ENCODE measurements at places on chromosomes 5 and 9.
A peak's percentile ranks its signal among the peaks of the same experiment; 100 is the strongest.

DNA sequence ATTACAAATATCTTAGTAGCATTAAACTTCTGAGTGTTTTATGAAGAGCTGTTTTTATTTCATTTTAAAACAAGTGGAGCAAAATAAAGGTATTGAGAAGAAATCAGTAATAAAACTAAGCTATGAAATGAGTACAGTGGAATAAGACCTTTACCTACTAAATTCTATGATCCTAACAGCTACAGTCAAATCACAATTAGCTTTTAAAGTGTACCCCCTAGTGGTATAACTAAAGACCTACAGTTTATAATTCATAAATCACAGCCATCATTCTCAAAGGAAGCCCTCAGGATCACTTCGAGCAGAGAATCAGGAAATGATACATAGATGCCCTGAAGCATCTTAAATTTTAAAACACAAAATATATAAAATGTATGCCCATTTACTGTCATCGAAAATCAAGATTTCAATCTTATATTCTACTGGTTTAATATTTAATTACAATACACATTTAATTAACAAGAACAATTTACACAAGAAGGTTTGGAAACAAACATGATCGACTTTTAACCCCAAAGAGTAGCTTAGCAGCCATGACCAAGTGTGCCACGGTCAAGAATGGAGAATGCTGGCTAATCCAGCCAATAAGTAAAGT, 12.3 kb downstream of the CCNH start:
- no peak for DNase-seq

GRCh38 chr5:20609126-20609525, 621.1 kb upstream of the CDH18 start:
- no peak for DNase-seq

DNA sequence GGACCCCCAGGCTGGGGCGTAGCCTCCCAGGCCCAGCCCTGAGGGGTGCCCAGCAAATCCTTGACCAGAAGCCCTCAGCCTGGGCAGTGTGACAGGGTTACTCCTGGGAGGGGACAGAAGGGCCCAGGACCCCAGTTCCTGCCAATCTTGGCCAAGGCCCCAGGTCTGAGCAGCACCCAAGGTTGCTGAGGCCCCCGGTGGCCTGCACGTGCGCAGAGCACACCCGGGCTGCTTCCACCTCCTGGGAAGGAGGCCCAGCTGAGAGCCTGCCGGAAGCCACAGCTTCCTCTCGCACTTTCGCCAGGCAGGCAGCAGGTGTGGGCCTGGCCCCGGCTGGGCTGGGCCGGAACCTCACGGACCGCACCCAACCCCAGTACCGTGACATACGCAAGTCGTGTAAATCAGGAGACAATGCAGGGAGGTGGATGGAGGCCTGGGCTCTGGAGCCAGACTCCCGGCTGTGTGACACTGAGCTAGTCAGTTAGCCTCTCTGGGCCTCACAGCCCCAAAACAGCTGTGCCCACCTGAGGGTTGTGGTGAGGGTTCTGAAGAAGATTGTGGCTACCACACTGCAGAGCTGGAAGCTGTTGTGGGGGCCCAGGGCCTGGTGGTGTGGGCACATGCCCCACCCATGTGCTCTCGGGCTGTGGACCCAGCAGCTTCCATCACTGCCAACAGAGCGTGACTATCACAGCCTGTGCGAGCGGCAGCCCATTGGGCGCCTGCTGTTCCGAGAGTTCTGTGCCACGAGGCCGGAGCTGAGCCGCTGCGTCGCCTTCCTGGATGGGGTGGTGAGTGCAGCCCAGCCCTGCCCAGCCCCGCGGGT, 5.1 kb downstream of the GRK6 start:
- no peak for DNase-seq

- DNase-seq = no peak
These were observed 300.3 kb downstream of the ZNF608 start for GRCh38 chr5:124446120-124446519.

GRCh38 chr5:91651704-91652103, 268.6 kb upstream of the ARRDC3 start:
- DNase-seq = no peak

GRCh38 chr9:17587113-17587512, 8.2 kb downstream of the SH3GL2 start:
- no peak for DNase-seq

GRCh38 chr9:31325778-31326177, 1058.7 kb upstream of the ACO1 start:
- DNase-seq = no peak

GRCh38 chr5:132473668-132474067, 16.9 kb downstream of the IRF1 start:
- no peak for DNase-seq

DNA sequence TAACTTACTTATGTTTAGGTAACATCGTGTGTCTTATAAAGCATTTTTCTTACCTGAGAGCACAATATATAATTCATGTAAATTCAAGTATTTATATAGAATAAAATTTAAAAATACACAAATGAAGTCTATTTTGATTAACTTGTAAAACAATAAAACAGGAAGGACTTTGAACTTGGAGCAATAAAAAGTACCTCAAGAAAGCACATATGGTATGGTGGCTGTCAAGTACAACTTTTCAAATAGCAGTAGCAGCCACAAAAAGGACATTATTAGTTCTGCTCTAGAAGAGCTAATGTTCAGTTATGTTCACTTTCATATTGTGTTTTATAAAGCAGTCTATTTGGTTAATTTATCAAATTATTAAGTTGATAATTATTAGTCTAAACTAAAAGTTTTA, 31.4 kb downstream of the SLF1 start:
- DNase-seq = no peak

DNA sequence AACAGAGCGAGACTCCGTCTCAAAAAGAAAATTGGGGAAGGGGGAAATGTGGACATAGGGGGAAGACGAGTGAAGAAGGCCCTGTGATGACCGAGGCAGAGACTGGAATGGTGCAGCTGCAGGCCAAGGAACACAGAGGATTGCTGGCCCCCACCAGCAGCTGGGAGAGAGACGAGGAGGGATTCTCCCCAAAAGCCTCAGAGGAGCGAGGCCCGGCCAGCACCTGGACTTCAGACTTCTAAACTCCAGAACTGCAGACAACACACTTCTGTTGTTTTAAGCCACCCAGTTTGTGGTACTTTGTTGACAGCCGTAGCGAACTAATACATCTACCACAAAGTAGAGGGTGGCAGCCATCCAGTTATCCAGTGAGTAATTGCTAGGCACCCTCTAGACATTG, 124.6 kb downstream of the ATPSCKMT start:
- no peak for DNase-seq

DNA sequence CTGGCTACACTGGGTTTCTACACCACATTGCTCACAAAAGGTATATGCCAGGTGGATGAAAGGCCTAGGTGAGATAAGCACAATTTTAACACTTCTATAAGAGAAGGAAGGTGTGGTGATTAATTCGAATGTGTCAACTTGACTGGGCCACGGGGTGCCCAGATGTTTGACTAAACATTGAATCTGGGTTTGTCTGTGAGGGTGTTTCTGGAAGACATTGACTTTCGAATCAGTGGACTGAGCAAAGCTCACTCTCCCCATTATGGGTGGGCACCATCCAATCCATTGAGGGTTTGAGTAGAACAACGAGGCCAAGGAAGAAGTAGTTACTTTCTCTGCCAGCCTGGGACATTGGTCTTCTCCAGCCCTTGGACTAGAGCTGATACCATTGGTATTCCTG, 78.2 kb upstream of the COL5A1 start:
- no peak for DNase-seq

GRCh38 chr5:126897851-126898630, 121.1 kb downstream of the LMNB1 start:
- no peak for DNase-seq

GRCh38 chr9:91643481-91644077, 219.9 kb upstream of the NFIL3 start:
- no peak for DNase-seq

DNA sequence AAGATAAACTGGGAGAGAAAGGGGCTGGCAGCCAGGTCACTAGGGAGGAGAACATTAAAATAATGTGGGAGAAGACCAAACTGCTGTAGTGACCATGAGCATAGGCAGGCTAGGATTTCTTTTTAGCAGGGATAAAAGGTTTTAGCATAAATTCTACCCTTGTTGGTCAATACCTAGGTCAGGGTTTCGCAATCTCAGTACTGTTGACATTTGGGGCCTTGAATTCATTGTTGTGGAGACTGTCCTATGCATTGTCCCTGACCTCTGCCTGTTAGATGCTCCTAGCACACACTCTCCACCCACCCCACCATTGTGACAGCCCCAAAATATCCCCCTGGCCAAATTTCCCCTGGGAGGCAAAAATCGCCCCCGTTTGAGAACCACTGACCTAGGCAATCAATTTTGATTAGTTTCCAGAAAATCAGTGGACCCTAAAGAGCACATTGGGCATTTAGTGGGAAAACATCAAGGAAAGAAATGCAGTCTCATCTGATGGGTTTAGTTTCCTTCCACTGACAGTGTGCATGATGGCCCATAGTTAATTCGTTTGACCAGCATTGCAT, 181.4 kb downstream of the NTRK2 start:
- no peak for DNase-seq

- DNase-seq = no peak
These were observed 142.0 kb upstream of the PANK3 start for GRCh38 chr5:168721002-168721753.

GRCh38 chr9:86645303-86645702, 291.1 kb upstream of the TUT7 start:
- no peak for DNase-seq

DNA sequence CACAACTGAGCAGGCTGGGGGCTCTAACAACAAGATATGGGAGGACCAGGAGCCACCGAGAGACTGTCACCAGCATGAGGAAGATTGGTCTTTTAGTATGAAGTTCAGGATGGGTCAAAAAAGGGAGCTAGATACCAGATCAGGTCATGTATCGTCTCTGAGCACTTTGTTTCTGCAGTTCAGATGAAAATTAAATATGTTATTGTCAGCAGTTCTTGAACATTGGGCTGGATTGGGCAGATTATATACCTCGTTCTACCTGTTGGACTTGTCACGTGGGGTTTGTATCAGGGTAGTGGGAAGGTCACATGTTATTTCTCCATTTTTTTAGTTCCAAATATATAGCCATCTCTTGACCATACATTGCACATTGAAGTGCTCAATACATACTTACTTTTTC, 47.3 kb downstream of the RCL1 start:
- DNase-seq = no peak

DNA sequence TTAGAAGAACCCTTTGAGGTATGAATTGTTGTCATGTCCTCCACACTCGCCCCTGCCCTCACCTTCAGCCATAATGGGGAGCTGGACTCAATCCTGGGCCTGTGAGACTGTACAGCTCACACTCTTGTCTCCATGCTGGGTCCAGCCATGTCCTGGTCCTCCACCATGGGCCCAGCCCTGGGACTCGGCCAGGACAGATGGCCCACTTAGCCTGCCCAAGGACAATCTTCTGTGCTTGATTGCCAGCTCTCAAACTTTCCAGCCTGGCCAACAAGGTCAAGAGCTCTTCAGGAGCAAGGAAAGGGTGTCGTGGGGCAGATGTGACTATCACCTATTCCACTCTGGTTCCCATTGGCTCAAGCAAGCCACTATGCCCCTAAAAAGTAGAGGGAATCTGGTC, 90.8 kb downstream of the HRH2 start:
- no peak for DNase-seq

- DNase-seq = peak; percentile 6
These were observed 796 bp downstream of the LNPEP start for GRCh38 chr5:96936431-96937320.

- DNase-seq = no peak
These were observed 14.6 kb upstream of the ARSI start for GRCh38 chr5:150317048-150318003.

DNA sequence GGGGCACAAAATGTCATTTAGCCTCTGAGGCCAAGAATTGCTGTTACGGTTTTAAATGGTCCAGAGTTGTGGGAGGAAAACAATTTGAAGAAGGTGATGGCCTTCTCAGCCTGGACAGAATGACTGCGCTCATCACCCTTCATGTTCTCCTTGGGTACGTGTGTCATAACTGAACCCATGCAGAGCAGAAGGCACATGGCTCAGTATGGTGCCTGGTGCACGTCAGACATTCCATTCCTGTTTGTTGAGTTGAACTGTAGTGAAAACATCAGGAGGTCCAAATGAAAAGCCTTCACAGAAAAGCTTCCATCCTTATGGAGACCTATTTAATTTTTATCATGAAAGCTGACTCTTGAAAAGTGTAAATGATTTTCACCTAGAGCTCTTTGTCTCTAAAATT, 133.2 kb downstream of the CFAP90 start:
- no peak for DNase-seq

DNA sequence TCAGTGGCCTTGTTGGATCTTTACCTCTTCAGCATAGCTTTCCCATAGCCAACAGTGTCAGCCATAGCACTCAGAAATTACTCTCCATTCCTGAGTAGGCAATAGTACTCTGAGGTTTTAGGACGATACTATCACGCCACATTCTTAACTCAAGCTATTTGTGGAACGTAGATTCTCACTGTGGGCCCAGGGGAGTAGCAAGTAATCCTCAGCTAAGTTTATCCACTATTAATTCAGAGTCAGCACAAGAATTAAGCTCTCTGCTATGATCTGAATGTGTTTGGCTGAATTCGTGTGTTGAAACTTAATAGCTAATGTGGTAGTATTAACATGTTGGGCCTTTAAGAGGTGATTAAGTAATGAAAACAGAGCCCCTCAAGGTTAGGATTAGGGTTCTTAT, 858.8 kb upstream of the NUDT12 start:
- DNase-seq = no peak

- no peak for DNase-seq
These were observed 176.3 kb downstream of the C9orf152 start for GRCh38 chr9:110031511-110032173.

DNA sequence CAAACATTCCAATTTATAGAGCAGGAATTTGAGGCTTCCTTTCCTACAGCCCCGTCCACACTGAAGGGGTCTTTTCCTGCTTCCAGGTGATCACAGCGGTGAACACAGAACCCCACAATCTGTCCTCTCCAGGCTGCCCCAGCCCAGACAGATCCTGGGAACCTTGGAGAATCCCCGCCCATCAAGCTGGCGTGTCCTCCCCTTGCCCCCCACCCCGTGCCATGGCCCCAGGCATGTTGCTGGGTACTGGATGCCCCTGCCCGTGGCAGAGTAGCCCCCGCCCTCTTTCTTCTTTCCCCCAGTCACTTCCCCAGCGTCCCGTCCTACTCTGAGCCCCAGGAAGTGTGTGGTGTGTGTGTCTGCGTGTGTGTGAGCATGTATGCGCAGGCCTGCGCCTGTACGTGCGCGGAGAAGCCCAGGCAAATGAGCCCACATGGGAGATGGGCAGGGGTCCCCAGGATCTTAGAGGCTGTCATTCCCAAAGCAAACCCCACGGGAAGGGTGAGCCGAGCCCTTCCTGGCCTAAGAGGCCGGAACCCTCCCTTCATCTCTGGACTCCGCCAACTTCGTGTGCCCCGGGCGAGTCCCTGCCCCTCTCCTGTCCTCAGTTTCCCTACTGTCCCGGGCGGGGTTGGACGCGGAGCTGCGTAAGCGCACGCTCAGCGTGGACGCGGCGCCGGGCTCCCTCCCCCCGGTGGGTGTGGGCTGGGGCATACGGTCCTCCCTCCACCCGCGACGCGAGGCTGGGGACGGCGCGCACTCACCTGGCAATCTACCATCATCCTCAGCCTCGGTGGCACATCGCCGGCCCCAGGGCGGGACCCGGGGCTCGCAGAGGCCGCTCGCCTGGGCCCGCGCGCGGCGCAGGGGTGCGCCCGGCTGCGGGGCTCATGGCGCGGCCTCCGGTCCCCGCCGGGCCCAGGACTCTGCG, 15.2 kb downstream of the GBGT1 start:
- no peak for DNase-seq

GRCh38 chr5:67257500-67257899, 60.9 kb upstream of the CD180 start:
- no peak for DNase-seq

Data from activated CD8-positive, alpha-beta memory T cell treated with anti-CD3 and anti-CD28 coated beads for 4 hours (primary cell).